ENCODE measurements at places on chromosomes 4 and X.

- DNase-seq = no peak
Observed at GRCh38 chr4:2930758-2931511, 32.3 kb downstream of the NOP14 start.

DNA sequence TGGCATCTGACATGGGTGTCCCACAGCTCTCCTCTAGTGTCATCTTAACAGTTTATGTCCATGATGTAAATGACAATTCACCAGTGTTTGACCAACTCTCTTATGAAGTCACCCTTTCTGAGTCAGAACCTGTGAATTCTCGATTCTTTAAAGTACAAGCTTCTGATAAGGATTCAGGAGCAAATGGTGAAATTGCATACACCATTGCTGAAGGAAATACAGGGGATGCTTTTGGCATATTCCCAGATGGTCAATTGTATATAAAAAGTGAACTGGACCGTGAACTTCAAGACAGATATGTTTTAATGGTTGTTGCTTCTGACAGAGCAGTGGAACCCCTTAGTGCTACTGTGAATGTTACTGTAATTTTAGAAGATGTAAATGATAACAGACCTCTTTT is 4.6 kb downstream of the FAT4 start:
- no peak for DNase-seq

GRCh38 chrX:17550011-17550410 is 175.0 kb downstream of the NHS start:
- no peak for DNase-seq

GRCh38 chr4:6641164-6641970 is 882 bp downstream of the MRFAP1 start:
- no peak for DNase-seq
